ENCODE measurements at places on chromosomes 11 and 22.

- DNase-seq: no peak
Measured at GRCh38 chr11:30465623-30466022, 120.5 kb downstream of the MPPED2 start.

- DNase-seq: no peak
Measured at GRCh38 chr11:126533560-126533959, 178.1 kb downstream of the ST3GAL4 start.

DNA sequence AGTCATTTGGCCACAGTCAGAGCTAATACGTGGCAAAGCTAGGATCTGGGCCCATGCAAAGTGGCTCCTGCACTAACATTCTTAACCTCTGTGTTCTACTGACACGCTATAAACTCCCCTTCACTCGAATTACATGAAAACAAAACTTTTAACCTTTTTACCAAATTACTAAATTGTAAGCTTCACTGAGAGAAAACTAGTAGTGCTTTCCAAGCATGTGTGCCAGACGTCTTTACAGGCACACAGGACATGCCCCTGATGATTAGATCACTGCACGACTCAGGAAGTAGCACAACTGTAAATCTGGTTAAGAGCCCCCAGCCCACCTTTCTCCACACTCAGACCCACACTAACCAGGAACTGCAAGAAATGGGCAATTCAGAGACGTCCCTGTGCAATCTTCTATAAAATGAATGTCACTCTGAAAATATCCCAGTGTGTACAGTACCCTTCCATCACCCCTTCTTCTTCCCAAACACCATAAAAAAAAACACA, 16.1 kb downstream of the PHF21A start:
- DNase-seq: no peak

GRCh38 chr11:92558323-92558722, 333.7 kb downstream of the FAT3 start:
- DNase-seq: no peak

- DNase-seq: no peak
Measured at GRCh38 chr11:72480347-72480746, 46.0 kb upstream of the CLPB start.

- peak; percentile 82 for DNase-seq
Measured at GRCh38 chr11:67464411-67465188, 4.5 kb downstream of the TMEM134 start.

DNA sequence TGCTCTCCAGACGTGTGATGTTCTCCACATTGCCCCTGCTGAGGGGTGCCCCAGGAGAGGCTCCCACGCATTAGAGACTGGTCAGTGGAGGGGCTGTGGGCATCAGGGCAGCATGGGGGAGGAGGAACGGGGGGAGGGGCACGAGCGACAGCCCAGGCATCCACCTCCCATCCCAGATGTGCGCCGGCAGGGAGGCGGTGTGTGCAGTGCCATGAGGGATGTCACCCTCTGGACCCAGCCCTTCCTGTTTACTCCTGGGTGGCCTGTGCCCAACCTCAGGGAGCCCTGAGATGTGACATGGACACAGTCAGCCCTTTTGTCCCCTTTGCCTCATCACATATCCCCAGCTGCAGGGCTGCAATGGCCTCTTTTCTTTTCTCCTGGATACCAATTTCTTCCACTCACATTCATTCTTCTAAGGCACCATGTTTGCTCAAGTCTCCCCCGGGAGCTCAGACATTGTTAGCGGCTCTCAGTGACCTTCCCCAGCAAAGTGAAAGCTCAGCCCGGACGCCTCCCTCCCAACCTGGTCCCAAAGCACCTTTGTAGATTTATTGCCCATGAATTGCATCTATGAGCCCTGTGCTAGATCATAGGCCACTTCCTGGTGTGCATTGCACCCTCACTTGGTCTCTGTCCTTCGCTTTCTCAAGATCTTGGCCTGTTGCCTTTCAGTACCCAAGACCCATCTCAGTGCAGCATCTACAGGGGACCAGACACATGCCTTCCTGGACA, 150.6 kb downstream of the CEP164 start:
- no peak for DNase-seq

DNA sequence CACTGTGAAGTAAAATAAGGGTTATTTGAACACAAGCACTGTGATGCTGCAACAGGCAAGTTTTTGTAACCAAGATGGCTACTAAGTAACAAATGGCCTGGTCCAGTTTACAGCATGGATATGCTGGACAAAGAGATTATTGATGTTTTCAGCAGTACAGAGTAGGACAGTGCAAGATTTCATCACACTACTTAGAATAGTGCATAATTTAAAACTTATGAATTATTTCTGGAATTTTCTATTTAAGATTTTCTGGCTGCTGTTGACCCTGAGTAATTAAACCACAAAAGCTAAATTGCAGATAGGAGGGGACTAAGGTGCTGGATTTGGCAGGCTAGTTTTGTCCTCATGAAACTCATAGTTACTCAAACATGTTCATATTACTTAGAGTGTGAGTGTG, 33.1 kb downstream of the CEP295 start:
- no peak for DNase-seq

GRCh38 chr11:9138133-9138453, 46.7 kb upstream of the SCUBE2 start:
- no peak for DNase-seq

DNA sequence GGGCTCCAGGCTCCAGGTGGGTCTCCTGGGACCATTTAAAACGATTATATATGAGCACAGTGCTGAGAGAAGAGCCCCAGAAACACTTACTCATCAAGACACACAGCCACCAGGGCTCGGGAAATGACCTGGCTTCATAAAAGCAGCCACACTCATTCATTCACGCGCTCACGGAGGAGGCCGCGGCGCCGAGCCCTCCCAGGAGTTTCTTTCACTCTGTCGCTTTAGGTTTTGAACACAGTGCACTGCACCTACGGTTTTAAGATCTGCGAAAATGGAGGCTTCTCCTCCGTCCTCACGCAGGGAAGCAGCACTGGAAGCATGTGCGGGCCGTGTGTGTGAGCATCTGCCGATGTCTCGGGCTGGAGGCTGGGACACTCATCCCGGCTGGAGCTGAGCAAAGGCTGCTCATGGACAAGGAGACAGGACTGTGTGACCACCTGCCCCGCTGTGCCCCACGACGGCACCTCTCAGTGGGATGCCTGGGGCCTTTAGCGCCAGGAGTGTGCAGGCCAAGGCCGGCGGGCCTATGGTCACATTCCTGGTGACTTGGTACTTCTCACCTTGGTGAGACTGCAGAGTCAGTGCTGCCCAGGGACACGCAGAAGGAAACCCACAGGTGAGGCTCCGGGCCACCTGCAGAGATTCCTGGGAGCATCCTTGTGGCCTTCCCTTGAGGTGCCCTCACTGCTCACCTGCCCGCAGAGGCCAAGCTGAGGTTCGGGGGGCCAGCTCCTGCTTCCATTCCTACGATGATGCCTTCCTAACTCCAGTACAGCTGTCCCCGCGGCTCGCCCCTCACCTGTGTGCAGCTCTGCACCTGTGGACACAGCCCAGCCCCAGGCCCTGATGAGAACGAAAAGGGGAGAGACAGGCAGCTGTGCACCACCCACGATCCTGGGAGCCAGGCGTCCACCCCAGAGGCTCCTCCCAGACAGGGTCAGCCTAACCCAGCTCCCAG, 872.0 kb downstream of the BRD1 start:
- no peak for DNase-seq

DNA sequence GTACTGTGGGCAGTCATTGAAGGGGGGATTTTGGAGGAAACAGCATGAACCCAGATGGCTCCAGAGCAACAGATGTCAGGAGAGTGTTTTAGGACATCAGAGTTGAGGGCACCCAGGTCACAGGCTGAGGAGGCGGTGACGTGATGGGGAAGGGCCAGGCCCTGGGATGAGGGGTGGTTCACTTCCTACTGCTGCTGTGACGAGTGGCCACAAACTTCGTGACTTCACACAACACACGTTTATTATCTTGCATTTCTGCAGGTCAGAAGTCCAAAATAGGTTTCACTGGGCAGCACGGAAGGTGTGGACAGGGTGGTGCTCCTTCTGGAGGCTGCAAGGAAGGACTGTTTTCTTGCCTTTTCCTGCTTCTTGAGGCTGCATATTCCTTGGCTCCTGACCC, 77.7 kb upstream of the RAB1B start:
- no peak for DNase-seq

- DNase-seq: no peak
Measured at GRCh38 chr22:30823015-30823370, 128.3 kb downstream of the OSBP2 start.

DNA sequence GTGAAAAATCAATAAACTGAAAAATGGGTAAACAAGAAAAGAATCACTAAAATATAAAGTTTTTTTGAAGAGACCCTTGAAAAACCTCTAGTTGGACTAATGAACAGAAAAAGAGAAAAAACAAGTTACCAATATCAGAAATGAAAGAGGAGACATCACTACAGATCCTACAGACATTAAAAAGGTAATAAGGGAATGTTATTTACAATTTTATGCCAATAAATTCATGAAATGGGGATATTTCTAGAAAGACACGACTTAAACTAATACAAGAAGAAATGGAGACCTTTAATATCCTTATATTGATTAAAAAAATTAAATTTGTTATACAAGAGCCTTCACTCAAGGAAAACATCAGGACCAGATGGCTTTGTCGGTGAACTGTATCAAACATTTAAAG, 109.4 kb downstream of the TBC1D22A start:
- DNase-seq: no peak

GRCh38 chr22:32465661-32466060, 1.4 kb upstream of the BPIFC start:
- no peak for DNase-seq

All from stimulated activated CD4-positive, alpha-beta T cell treated with anti-CD3 and anti-CD28 coated beads, Interleukin-1b, Interleukin-23, amount 100 ng/mL, for 1 hour (primary cell).